Fibroblast of gingiva (primary cell): ENCODE measurements at places on chromosomes 4 and X.
A peak's percentile ranks its signal among the peaks of the same experiment; 100 is the strongest.

GRCh38 chr4:80336582-80336981 is 1.1 kb downstream of the CFAP299 start:
- DNase-seq: peak; percentile 21

DNA sequence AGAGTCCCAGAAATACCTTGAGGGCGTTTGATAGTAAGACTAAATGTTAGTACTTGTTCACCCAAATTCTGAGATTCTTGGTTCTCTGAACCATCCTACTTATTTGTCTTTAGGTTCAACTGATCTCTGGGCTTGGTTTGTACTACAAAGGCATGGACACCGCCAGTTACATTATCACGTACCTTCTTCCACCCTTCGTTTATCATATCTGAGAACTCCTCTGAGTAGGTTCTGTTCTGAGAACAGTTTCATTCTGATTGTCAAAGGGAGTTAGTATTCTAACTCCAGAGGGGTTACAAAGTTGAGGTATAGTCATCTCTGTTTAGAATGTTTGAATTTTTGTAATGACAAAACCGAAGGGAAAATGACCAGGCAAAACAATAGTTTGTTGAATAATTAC is 19.3 kb downstream of the ZFX start:
- DNase-seq: no peak

- peak; percentile 95 for DNase-seq
Observed at GRCh38 chr4:159010563-159011260, 92.2 kb upstream of the RAPGEF2 start.

- DNase-seq: peak; percentile 21
Observed at GRCh38 chr4:26368685-26369084, 47.9 kb downstream of the RBPJ start.

- DNase-seq: no peak
Observed at GRCh38 chr4:57055886-57056285, 54.3 kb downstream of the IGFBP7 start.

DNA sequence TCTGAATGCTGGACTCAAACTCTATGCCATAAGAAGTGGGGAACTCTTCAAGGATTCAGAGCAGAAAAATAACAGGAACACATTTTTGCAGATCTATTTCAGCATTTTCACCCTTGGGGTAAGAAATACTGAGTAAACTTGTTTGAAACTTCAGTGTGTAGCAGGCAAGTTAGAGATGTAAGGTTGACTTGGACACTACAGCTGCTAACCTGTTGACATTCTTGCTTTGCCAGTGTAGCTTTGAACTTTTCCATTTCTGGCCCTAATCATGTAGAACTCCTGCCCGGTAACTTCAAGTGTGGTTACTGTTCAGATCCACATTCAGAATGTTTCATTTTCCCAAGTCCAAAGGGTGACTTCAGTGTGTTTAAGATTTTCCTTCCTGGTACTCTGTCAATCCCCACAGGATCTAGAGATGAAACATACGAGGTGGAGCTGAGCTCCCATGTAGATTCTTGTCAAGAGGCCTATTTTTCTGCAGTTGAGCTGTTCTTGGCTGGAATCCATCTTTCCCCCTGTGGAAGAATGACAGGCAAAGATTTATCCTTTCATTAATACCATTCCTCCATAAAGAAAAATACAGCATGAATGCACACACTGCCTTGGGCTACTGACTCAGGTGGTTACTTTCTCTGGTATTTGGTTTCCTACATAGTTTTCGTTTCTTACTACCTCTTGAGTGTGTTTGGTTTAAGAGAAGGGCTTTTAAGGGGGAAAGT is 34.1 kb downstream of the FHDC1 start:
- no peak for DNase-seq

GRCh38 chr4:170697845-170698244 is 608.1 kb upstream of the AADAT start:
- no peak for DNase-seq

GRCh38 chrX:148913971-148914370 is 413.6 kb downstream of the AFF2 start:
- DNase-seq: no peak

DNA sequence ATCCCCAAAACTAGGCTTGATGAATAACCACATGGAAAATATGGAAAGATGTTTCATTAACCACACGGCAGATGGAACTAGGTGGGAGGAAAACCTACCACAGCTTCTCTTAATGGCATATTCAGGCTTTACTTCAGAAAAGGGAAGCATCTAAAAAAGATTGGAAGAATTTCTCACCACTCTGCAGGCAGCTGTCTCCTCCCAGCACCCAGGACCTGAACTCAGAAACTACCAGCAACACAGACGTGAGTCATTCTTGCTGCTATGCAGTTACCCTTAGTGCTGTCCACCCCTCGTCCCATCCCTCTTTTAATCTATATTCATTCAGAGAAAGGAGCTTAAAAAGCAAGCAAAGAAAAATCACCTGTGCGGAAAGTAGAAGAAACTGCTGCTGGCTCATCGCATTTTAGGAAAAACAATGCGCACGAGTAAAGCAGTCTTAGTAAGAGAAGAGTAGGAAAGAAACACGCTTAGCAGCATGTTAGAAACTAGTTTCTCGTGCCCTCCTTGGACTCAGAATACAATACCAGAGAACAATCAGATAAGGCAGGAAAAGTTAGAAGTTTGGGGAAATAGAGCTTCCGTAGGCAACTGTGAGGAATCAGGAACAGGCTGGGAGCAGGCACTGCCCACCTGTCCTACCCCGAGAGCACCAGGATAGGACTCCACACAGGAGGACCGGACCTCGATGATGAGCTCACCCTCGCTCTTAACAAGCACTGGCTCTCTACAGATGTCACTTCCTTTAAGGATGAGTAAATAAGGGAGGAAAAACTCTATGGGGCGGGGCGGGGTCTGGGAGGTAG is 48.1 kb upstream of the ENPP6 start:
- DNase-seq: no peak

DNA sequence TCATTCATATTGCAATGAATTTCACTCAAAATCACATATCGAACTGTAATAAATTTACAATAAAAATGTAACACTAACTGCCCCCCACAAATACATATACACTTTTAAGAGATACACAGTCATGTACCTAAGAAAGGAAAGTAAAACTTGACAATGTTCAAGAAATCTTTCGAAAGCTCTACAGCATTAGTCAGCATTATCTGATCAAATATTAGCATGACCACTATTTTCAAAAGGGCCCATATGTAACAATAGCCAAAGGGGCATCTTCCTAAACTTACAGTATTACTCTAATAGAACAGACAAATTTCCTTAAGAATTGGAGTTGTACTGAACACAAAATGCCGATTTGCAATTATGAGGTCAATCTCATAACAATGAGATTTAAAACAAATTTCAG is 51.8 kb downstream of the STX18 start:
- peak; percentile 31 for DNase-seq

- peak; percentile 95 for DNase-seq
Observed at GRCh38 chr4:88017516-88018297, 10.3 kb downstream of the PKD2 start.

DNA sequence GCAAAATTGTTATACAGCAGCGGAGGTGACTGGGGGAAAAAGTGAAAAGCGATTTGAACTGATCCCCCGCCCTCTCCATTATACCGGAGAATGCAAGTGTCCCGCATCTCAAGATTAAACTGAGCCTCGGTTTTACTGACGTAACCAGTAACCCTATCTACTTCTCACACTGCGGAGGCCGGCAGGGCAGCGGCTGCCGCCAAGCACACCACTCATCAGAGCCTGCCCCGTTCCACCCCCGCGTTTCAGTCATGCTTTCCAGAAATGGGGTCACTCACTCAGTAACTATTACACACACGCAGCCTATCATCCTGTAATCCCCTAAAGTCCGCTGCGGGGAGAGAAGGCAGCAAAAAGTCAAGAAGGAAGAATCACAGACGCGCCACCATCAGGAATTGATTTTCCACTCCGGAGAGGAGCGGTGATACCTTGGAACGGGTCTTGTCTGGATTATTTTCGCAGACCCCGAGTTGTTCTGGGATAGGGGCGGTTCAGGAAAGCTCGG is 1.4 kb downstream of the RPS6KA3 start:
- DNase-seq: peak; percentile 67

- no peak for DNase-seq
Observed at GRCh38 chr4:184014301-184014700, 109.2 kb downstream of the STOX2 start.

DNA sequence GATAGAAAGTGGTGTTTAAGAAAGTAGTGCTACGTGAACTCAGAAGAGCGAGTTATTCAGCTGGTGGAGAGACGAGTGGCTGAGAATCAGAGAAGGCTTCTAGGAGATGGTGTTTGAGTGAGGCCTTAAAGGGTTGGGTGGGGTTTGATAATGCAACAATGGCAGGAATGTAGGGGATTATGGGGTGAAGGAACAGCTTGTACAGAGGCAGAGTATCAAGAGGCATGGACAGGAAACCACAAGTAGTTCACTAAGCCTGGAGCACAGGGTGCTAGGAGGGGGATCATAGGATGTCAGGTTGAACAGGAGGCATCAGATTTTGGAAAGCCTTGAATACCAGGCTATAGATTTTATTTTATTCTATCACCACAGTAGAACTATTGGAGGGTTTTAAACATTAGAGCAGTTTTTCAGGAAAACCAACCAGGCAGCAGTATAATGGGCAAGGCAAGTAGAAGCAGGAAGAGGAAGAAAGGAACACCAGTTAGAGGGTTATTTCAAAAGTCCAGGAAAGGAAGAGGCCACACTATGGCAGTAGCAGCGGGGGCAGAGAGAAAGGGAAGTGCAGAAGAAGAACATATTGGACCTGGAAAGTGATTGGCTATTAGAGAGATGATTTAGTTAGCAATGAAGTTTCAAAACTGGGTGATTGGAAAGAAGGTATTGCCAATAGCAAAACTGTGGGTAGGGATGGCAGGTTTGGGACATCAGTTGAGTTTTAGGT is 99.2 kb downstream of the DOCK11 start:
- DNase-seq: no peak

DNA sequence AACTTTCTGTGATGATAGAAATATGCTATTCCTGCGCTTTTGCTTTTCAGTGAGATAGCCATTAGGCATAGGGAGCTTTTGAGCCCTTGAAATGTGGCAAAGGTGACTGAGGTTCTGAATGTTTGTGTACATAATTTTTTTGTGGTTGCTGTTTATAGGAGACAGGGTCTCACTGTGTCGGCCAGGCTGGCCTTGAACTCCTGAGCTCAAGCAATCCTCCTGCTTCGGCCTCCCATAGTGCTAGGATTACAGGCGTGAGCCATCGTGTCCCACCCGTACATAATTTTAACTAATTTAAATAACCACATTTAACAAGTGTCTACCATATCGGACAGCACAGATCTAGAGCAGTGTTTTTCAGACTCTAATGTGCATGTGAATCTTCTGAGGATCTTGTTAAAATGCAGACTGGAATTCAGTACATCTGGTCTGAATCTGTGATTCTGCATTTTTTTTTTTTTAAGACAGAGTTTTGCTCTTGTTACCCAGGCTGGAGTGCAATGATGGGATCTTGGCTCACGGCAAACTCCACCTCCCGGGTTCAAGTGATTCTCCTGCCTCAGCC is 45.3 kb downstream of the CASP6 start:
- DNase-seq: no peak

- no peak for DNase-seq
Observed at GRCh38 chr4:97531351-97531750, 611.9 kb downstream of the STPG2 start.

DNA sequence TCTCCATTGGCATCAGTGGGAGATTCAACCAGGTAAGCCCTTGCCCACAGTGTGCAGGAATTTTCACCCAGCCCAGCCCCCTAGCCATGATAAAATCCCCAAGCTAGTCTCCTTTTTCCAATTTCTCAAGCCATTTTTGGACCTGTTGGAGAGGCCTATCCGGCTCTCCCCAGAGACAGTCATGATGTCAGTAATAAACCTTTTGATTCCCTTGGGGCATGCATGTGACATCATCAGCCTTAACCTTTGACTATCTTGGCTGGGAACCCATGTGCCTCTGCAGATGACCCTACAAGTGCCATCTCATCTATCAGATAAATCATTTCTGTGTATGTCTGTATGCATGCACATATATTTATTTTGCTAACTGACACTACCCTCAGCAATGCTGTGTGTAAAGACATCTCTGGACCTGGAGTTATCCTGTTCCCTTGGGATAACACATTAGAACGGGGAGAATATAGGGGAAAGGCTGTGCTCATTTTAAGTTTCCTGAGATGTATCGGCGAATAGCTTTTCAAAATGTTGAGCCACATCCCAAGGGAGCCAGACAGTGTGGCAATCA is 51.0 kb downstream of the CYTL1 start:
- DNase-seq: peak; percentile 30

DNA sequence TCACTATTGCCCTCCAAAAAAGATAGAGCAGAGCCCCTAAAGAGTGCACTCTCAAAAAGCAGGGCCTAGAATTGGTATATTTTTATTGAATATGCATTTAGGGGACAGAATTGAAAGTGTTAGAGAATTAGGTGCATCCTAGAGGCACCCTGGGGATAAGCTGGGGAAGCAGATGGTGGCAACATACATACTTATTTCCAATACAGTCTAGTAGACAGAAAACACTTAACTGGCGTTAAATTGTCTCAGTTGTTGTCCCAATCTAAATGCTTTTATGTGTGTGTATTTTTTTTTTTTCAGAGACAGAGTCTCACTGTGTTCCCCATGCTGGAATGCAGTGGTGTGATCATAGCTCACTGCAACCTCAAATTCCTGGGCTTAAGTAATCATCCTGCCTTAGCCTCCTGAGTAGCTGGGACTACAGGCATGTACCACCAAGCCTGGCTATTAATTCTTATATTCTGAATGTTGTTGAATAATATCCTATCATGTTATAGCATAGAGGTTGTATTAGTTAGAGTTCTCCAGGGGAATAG is 481.8 kb downstream of the GRXCR1 start:
- no peak for DNase-seq

- DNase-seq: no peak
Observed at GRCh38 chr4:5722328-5722727, 11.3 kb downstream of the EVC start.

GRCh38 chr4:56990109-56990905 is 11.6 kb downstream of the POLR2B start:
- DNase-seq: peak; percentile 18

- DNase-seq: peak; percentile 74
Observed at GRCh38 chr4:138494931-138495330, 252.8 kb upstream of the SLC7A11 start.

DNA sequence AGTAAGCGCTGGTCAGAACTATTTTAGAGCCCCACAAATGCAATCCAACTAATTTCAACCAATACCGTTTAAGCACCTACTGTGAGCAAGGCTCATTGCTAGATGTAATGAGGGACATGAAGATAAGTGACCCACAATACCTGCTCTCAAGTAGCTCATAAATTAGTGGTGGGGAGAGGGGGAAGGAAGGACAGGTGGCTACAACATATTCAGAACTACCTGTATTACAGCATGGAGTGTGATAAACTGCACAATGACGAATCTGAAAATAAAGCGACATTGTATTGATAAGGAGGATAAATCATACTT is 311.6 kb upstream of the DIAPH2 start:
- no peak for DNase-seq

DNA sequence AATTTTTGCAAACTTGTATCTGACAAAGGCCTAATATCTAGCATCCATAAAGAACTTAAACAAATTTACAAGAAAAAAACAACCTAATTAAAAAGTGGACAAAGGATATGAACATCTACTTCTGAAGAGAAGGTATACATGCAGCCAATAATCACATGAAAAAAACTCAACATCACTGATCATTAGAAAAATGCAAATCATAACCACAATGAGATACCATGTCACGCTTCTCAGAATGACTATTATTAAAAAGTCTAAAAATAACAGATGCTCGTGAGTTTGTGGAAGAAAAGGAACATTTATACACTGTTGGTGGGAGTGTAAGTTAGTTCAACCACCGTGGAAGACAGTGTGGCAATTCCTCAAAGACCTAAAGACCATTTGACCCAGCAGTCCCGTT is 24.0 kb downstream of the CEP44 start:
- no peak for DNase-seq

- DNase-seq: no peak
Observed at GRCh38 chr4:10091531-10092181, 24.9 kb downstream of the WDR1 start.

- no peak for DNase-seq
Observed at GRCh38 chr4:3302786-3303564, 10.2 kb downstream of the RGS12 start.
